ENCODE measurements at places on chromosomes 4 and X. TPM values are rescaled to one million over a fixed set of nuclear protein-coding genes. Genes with fewer than 3 reads are reported as not detected.

The ADH1C gene
- total RNA-seq = not detected

The CNKSR2 gene
- total RNA-seq = 7.1 TPM

The RAI2 gene
- total RNA-seq = 0.14 TPM

The HS6ST2 gene
- 1.2 TPM for total RNA-seq

The RPA4 gene
- 0.78 TPM for total RNA-seq

The RS1 gene
- total RNA-seq = not detected

The EGF gene
- not detected for total RNA-seq

The TSPYL2 gene
- 37.3 TPM for total RNA-seq

The XKRX gene
- 0.23 TPM for total RNA-seq

The MAGED4 gene
- total RNA-seq = not detected

The SMIM10 gene
- 0.88 TPM for total RNA-seq

The TBC1D9 gene
- total RNA-seq = not detected

The KLKB1 gene
- 0.09 TPM for total RNA-seq

The PAGE1 gene
- total RNA-seq = not detected

The ADH1B gene
- total RNA-seq = not detected

The MSANTD1 gene
- total RNA-seq = 0.62 TPM

The PARM1 gene
- total RNA-seq = not detected

The DNAJB14 gene
- 49.2 TPM for total RNA-seq

The P2RY8 gene
- total RNA-seq = 19.5 TPM

The MANBA gene
- total RNA-seq = 9.4 TPM

The NLGN4X gene
- not detected for total RNA-seq

The TCP11X2 gene
- total RNA-seq = not detected

The FAM193A gene
- total RNA-seq = 29.5 TPM

The ZFP42 gene
- total RNA-seq = 0.12 TPM

The C4orf50 gene
- 0.16 TPM for total RNA-seq

The CFAP99 gene
- not detected for total RNA-seq

The NLGN3 gene
- 1.0 TPM for total RNA-seq

The GNRHR gene
- total RNA-seq = not detected

Data from activated CD4-positive, alpha-beta T cell treated with anti-CD3 and anti-CD28 coated beads, Interleukin-2, amount 10 ng/mL, durations not matched to agents 24 days and 14 days (primary cell).